ENCODE measurements at places on chromosomes 7 and 10.

DNA sequence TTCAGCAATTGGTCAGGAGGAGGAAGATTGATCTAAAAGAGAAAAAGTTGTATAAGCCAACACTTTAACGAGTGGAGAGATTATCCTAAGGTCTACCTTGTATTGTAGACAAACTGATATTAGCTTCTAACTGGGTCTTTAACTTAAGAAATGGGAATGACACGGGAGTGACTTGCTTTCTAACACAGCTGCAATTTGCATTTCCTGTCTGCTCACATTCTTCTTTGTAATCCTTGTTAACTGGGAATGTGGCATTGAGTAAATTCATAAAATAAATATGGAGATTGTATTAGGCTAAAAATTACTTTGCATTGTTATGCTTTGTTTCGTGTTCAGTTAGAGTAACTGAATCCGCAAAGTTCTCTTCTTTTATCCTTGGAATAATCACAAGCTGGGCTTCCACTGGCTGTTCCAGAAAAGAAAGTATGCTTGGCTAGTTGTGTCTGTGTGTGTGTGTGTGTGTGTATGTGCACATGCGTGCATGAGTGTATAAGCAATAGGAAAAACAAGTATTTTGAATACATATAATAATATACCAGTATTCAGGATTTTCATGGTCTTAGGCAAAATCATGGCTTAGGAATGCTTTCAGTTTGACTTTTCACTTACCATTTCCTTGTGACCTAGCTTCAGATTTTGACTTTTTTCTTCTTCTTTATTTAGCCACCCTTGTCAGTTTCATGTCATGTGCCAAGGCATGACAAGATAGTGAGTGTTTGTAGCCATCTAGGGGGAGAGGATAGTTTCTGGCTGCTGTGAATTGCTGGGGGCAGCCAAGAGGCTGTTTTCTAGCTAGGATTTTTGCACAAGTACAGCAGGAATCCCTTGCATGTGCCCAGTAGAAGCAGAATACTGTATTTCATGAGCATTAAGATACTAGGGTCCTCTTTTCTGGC is 54.5 kb upstream of the FZD8 start:
- DNase-seq = peak; percentile 4

- DNase-seq = no peak
These were observed 3.4 kb upstream of the CDK13 start for GRCh38 chr7:39946693-39947092.

- DNase-seq = no peak
These were observed 1.4 kb downstream of the OTUD1 start for GRCh38 chr10:23439961-23440889.

DNA sequence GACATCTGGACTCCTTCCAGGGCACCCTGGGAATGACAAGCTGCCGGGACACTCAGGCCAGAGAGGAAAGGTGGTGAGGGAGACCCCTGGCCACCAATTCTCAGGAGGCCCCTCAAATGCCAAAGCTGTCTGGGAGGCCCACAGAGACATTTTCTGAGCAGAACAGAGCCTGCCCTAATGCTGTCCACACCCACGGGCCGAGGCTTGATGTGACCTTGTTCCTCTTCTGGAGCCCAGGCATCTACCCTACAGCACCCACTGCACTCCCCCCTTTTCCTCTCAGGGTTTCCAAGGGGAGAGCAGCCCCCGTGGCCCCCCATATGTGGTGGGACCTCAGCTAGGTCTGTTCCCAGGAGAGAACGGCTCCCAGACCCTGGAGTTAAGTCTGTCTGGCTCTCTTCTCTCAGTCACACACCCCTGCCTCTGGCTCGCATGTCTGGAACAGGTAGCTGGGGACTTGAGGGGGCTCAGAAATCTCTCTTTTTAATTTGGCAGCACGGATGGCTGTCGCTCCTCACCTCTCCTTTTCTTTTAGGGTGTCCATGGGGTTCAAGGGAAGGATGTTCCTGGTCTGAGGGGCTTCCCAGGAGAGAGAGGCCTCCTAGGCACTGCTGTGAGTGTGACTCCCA is 16.8 kb upstream of the VOPP1 start:
- no peak for DNase-seq

DNA sequence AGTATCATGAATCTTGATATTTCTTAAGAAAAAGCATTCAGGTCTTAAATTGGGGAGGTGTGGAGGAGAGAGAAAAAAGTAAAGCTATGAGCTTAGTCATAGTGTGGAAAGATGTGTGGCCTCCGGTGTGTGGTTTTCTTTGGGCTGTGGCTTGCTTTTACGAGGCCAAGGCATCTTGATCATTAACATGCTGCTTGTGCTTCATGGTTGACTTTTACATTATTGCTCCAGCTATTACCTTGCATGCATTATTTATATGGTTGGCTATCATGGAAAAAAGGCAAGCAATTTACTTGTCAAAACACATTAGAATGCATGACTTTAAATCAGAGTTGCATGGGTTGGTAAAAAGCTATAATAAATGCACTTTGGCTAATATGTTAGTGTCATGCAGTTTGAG is 300.7 kb upstream of the ADARB2 start:
- no peak for DNase-seq
